ENCODE measurements at places on chromosomes 1 and 21.

DNA sequence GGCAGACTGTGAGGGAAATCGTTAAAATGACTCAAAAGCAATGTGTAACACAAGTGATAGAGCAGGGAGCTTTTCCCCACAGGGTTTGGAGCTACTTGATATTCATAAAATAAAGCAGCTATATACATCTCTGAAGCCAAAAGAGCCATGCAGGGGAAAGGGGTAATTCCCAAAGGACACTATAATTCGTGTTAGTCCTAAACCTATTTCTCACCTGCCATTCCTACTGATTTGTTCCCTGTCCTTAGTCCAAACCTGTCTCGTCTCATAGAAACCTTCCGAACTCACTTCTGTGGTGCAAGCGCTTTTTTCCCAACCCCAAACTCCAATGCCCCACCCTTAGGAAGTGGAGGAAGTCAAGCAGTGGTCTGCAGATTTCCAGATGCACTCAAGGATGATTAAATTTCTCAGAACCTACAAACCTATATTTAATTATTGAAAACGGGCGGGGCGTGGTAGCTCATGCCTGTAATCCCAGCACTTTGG is 946 bp upstream of the HNRNPR start:
- DNase-seq = no peak

- DNase-seq = no peak
Observed at GRCh38 chr1:94535879-94536278, 5.7 kb downstream of the F3 start.

DNA sequence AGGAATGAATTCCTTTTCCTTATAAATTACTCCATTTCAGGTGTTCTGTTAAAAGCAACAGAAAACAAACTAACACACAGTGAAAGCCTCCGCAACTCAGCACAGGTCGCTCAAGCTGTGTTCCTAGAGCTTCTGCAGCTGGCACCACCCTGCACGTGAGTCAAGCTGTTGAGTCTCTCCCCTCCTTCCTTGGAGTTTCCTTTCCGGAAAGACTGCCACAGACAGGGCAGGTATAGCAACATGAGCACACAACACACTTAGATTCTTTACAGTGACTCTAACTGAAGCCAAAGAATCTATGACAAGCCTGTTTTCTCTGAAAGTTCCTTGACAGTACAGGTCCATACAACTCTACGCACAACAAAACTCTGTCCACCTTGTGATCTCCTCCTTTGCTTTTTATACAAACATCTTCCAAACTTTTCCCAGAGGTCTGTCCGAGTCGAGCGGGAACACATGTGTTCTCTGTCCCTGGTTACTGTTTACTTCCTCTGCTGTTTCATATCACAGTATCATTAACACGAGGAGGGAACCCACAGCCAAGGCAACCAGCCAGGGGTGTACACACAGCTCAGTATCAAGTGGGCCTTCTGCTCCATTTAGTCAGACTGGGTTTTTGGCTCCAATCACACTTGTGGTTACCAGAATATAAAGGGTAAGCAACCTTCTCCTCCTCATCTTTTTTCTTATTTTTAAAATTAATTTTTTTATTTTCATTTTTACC is 38.7 kb upstream of the DESI2 start:
- no peak for DNase-seq

DNA sequence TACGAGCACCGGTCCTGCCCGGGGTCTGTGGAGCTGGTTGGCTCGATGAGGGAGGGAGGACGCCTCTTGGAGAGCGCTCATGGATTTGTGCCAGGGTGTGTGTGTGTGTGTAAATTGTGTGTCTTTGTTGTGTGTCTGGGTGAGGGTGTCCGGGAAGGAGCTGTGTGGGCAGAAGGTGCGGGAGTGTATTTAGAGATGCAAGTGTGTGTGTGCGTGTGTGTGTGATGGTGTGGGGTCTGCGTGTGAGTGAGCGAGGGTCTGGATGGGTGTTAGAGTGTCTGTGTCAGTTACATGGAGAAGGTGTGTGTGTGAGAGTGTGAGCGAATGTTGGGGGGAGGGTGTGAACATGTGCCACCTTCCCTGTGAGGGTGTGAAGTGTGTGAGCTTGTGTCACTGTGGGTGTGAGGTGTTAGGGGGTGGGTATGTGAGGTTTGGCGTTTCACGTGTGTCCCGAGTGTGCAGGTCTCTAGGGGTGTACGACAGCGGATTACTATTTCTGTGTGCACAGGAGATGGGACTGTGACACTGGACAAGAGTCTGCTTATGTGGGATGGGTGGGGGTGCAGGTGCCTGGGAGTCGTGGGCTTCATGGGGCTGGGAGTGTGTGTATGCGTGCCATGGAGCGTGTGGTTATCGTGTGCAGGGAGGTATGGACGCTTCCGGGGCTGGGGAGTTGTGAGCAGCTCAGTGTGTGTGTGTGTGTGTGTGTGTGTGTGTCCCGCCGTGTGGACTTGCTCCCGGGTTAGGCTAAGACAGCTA is 880 bp downstream of the IGSF21 start:
- DNase-seq = no peak

DNA sequence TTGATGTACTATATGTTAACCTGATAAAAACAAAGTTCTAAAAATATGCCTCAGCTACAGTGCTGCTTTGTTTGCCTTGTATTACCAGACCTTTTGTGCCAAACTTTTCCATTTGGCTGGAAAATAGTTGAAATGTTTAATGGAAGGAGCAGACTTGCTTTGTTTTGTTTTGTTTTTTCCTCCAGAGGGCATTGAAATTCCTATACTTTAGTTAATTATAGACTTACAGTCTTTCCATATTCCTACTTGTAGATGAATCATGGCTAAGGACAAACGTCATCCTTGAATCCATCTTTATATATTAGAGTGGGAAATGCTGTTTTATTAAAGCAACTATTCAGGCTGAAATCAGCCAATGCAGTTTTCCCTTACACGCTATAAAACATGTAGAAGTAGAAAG is 6.7 kb downstream of the CAP1 start:
- DNase-seq = no peak

DNA sequence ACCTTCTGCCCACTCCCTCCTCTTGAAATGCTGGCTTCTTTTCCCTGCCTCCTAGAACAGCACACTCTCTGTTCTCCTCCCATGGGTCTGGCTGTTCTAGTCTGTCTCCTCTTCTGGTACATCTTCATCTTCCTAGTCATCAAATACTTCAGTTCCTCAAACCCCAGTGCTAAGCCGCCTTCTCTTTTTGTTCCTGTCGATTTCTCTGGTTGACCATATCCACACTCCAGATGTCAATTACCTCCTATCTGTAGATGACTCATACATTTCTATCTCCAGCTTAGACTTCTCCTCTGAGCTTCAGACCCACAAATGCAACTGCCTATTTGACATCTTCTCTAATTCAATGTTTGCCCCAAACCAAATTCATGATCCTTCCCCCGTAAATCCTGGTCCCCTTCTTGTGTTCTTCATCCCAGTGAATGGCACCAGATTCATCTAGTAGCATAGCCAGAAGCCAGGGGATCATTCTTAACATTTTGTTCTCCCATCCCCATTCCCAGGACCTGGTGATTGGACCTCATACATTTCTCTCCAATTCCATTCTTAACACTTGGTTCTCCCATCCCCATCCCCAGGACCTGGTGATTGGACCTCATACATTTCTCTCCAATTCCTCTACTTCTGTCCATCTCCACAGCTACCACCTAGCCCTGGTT is 35.9 kb downstream of the USP24 start:
- no peak for DNase-seq

- no peak for DNase-seq
Observed at GRCh38 chr1:147509786-147510395, 31.4 kb upstream of the BCL9 start.

GRCh38 chr21:37917612-37918011 is 1.4 kb upstream of the KCNJ6 start:
- no peak for DNase-seq

- DNase-seq = no peak
Observed at GRCh38 chr1:66758241-66758755, 6.0 kb downstream of the DYNLT5 start.

DNA sequence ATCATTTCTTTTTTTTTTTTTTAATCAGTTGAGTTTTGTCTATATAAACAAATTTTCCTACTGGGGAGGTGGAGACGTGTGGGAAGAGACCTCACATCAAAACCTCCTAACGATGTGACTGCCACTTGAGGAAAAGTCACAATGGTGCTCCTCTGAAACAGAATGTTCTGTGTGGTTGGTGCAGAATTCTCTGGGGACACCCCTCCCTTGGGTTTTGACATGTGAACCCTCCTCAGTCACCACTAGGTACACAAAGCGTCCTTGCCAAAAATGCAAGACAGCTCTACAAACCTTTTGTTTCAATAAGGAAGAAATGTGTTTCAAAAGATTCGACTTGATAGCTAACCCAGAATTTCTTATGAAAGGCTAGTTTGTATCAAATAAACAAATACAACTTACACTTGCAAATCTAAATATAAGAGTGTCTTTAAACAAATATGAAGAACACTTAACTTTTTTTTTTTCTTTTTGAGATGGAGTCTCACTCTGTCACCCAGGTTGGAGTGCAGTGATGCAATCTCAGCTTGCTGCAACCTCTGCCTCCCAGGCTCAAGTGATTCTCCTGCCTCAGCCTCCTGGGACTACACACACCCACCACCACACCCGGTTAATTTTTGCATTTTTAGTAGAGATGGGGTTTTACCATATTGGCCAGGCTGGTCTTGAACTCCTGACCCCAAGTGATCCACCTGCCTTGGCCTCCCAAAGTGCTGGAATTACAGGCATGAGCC is 9.3 kb downstream of the SLC25A24 start:
- DNase-seq = no peak

GRCh38 chr1:1359308-1359663 is 931 bp upstream of the MXRA8 start:
- DNase-seq = no peak

- DNase-seq = no peak
Observed at GRCh38 chr1:6487804-6488484, 3.5 kb downstream of the PLEKHG5 start.

- peak; percentile 57 for DNase-seq
Observed at GRCh38 chr1:205430696-205431305, 8.9 kb upstream of the LEMD1 start.

- peak; percentile 57 for DNase-seq
Observed at GRCh38 chr1:59422921-59423575, 126.2 kb downstream of the FGGY start.

GRCh38 chr1:219329578-219329977 is 155.9 kb downstream of the LYPLAL1 start:
- DNase-seq = no peak

DNA sequence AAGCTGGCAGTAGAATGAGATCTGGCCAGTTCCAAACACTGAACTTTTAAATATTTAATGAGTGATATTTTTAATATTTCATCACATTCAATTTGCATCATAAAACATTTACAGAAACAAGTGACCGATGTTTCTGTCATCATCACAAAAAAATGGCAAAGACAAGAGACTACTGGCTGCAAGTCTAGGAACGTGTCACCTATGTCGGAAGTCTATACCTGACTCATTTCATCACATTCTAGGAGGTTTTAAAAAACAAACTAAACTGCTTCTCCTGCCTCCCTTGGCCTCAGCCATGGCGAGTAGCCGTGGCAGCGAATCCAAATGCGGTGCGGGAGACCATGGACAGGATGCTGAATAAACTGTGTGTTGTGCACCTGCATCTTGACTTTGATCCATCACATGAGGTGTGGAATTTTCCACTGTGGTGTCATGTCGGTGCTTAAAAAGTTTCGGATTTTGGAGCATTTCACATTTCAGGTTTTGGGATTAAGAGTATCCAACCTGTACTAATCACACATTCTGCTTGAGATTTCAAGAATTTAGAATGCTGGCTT is 43.1 kb downstream of the CLSTN1 start:
- DNase-seq = no peak

GRCh38 chr1:199616947-199617346 is 410.6 kb upstream of the NR5A2 start:
- no peak for DNase-seq

DNA sequence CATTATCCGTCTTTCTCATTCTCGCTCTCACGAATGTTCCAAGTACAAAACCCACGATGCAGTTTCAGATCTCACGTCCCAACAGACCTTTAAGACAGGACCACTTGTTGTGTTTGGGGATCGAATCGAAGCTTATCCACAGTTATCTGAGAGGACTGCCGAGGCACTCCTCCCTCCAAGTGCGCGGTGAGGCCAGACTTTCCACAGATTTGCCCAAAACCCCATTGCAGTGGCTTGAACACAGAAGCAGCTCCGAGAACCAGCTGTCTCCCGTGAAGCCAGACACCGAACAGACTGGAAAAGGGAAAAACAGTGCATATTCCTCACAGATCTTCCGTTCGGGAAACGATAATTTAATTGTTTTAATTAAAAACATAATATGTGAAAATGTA is 46.5 kb upstream of the COL6A2 start:
- DNase-seq = no peak

DNA sequence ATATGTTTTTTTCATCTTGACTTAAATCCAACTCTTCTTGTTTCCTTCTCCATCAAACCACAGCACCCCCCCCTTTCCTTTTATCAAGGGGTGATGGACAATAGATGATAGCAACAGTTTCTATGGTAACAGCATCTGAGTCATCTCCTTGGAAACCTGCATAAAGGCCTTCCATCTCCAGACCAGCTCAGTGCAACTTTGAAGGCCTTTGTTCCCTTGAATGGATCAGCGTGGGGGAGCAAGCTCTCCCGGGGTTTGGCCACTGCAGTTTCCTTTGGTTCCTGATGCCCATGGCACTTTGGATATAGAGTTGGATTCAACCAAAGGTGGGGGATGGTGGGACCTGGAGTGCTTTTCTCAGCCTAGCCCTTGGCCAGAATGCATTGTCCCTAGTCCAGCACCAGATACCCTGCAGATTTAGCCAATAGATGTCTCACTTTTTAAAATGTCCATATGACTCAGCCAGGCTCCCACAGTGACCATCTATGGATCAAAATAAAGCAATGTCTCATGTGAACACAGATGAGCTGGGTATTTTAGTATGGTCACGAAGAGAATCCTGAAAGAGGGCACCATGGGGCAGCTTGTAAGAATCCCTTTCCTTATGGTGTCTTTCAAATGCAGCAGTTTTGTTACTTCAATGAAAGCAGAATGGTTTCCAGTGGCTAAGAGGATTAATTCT is 127.7 kb downstream of the SPATA46 start:
- peak; percentile 11 for DNase-seq

- DNase-seq = no peak
Observed at GRCh38 chr1:74396933-74397332, 115.5 kb downstream of the LRRC53 start.

GRCh38 chr1:226344441-226345259 is 35.7 kb upstream of the LIN9 start:
- DNase-seq = no peak

DNA sequence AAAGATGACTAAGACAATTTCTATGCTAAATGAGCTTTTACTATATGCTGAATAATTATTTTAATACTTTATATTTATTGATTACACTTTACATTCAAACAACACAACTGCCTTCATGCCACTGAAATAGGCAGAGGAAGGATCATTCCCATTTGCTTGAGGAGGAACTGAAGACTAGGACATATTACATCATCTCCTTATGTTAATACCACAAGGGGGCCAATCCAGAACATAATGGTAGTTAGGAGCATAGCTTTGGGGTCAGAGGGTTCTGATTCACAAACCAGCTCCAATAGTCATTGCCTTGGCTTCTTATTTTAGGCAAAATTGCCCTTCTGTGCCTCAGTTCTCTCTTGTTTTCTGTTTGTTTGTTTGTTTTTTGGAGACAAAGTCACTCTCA is 306.5 kb downstream of the KCNH1 start:
- no peak for DNase-seq

Data from hippocampal formation (tissue), 2 donors.